ENCODE measurements at places on chromosomes 5 and 9. TPM values are rescaled to one million over a fixed set of nuclear protein-coding genes. Genes with fewer than 3 reads are reported as not detected.

Gene CNTFR
- polyA plus RNA-seq = 1.5 TPM

Gene PARP8
- 25.4 TPM for polyA plus RNA-seq

Gene DNAI1
- polyA plus RNA-seq = not detected

Gene TAF7
- 58.9 TPM for polyA plus RNA-seq

Gene GABRP
- 0.06 TPM for polyA plus RNA-seq

Gene FBP1
- polyA plus RNA-seq = 0.29 TPM

Gene CNTLN
- polyA plus RNA-seq = 2.4 TPM

Gene LRRTM2
- polyA plus RNA-seq = not detected

Gene TYRP1
- 0.50 TPM for polyA plus RNA-seq

Gene HACD4
- polyA plus RNA-seq = 7.3 TPM

Gene PCAT7
- polyA plus RNA-seq = not detected

Gene LCN9
- not detected for polyA plus RNA-seq

Gene MOB3B
- 32.6 TPM for polyA plus RNA-seq

Gene TLX3
- not detected for polyA plus RNA-seq

Gene TAF11L10
- polyA plus RNA-seq = not detected

Gene ARID3C
- 0.05 TPM for polyA plus RNA-seq

Gene CCDC112
- 2.1 TPM for polyA plus RNA-seq

Gene THBS4
- polyA plus RNA-seq = 0.46 TPM

Gene QSOX2
- 11.9 TPM for polyA plus RNA-seq

Gene ARHGEF28
- 24.2 TPM for polyA plus RNA-seq

Gene URM1
- 31.1 TPM for polyA plus RNA-seq

Gene RUFY1
- 25.2 TPM for polyA plus RNA-seq

Gene OGN
- polyA plus RNA-seq = not detected

Gene TMEM252
- polyA plus RNA-seq = not detected

Gene SLC25A2
- not detected for polyA plus RNA-seq

Gene PDCD1LG2
- polyA plus RNA-seq = 20.2 TPM

Gene CDO1
- polyA plus RNA-seq = not detected

Gene CACFD1
- polyA plus RNA-seq = 6.0 TPM

Gene PIGO
- polyA plus RNA-seq = 20.7 TPM

Gene TMEM232
- 1.1 TPM for polyA plus RNA-seq

Gene PDE8B
- not detected for polyA plus RNA-seq

Gene LCN15
- polyA plus RNA-seq = not detected

Gene PAEP
- not detected for polyA plus RNA-seq

Gene PCDHA5
- not detected for polyA plus RNA-seq

Gene LCP2
- polyA plus RNA-seq = not detected

Gene POU4F3
- polyA plus RNA-seq = 0.03 TPM

Gene SOHLH1
- polyA plus RNA-seq = not detected

Gene AGXT2
- polyA plus RNA-seq = not detected

Gene ANKRD31
- polyA plus RNA-seq = 0.18 TPM

Gene NPR3
- 0.01 TPM for polyA plus RNA-seq

Measured in keratinocyte (primary cell).